ENCODE measurements at places on chromosomes 1 and 21.
A peak's percentile ranks its signal among the peaks of the same experiment; 100 is the strongest.

DNA sequence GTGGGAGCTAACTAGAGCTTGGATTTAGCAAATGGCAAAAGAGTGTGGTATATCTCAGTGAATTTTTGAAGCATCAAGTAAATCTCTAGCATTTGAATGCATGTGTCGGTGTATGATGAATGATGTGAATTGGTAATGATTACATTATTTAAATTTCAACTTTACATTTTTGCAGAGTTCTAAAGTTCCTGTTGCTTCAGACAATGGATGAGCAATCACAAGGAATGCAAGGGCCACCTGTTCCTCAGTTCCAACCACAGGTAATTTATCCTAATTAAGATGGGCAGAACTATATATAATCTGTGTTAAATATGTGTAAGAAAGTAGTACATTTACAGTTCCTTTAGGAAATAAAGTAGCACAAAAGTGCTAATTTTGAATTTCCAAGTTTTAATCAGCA is 75.6 kb downstream of the NEK7 start:
- no peak for DNase-seq

DNA sequence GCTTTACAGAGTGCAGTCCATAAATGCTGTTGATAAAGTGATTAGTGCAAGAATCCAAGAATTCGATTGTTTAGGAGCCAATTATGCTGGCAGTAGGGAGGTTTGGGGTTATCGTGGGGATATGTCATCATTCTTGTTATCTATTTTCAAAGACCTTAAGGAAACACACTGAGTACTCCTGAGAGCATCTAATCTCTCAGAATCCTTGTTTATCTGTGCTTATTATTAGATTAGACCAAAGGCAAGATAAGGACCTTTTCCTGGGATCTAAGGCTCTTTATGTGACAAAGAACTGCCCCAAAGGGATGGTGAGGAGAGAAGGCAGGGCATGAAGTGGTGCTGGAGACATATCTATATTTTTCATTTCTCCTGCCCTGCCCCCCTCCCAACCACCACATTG is 139.1 kb downstream of the TSEN15 start:
- no peak for DNase-seq

- DNase-seq = no peak
These were observed 151.1 kb upstream of the ETS2 start for GRCh38 chr21:38654580-38654979.

- no peak for DNase-seq
These were observed 28.9 kb upstream of the EPB41 start for GRCh38 chr1:28885472-28885877.

DNA sequence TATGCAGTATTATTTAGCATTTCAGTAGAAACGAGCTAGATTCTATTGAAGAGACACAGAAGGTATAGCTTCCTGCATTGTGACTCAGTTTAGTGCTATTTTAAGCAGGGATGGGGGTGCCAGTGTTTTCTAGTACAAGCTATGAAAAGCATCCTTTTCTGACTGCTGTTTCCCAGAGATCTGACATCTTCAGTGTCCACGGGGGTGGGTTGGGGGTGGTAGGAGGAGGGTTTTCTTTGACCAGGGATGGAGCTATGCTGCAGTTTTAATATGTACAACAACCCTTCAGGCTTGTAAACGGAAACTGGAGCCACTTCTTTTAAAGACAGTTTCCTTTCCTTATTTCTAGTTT is 2.7 kb upstream of the NEGR1 start:
- DNase-seq = no peak

DNA sequence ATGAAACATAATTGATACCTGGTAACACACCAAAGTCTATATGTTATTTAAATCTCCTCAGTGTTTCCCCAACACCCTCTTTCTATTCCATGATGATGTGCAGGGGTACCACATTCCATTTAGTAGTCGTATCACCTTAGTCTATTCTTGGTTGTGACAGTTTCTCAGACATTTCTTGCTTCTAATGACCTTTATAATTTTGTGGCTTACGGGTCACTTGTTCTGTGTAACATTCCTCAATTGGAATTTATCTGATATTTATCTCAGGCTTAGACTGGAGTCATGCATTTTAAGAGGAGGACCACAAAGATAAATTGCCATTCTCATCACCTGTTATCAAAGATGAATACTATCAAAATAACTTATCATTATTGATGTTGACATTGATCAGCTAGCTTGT is 679.6 kb downstream of the USP25 start:
- DNase-seq = no peak

DNA sequence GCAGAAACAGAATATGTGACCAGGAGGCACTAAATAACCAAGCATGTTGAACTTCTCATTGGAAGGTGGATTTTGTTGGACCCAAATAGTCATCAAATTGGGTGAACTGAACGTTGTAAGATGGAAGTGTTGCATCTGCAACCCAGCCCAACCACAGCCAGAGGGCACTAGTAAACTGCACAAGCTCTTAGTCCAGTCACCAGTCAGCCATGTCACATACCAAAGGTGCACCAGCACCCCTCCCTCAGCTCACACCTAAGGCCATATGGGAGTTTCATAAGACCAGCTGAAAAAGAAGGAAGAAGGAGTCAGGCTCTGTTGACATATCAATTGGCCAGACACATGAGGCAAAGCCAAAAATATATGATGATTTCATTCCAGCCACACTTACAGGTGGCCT is 481.7 kb upstream of the NR5A2 start:
- DNase-seq = no peak

DNA sequence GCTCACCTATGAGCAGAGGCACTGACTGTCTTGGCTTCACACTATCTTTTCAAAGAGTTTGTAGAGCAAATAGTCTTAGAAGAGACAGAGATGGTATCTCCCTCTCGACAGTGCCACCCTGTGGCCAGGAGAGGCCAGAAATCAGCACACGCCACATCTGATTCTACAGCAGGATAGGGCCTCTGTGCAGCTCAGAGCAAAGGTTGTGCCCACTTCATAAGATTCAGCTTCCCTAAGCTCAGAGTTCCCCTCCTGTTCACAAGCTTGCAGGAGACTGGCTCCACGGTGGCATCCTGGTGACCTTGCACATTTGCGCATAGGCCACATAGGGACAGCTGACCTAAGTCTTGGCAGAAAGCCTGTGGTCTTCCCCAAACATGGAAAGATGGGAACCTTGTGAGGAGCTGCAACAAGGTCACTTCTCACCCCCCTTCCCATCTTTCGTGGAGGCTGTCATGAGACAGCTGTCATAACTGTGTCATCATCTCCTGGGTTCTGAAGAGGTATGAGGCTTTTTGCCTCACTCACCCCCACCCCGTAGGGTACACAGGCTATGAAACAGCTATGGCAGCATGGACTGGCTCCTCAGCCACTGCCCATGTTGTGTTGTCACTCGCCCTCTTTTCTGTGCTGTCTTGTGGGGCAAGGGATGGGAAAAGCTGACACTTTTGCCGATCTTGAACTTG is 3.0 kb downstream of the ITLN2 start:
- DNase-seq = peak; percentile 55

DNA sequence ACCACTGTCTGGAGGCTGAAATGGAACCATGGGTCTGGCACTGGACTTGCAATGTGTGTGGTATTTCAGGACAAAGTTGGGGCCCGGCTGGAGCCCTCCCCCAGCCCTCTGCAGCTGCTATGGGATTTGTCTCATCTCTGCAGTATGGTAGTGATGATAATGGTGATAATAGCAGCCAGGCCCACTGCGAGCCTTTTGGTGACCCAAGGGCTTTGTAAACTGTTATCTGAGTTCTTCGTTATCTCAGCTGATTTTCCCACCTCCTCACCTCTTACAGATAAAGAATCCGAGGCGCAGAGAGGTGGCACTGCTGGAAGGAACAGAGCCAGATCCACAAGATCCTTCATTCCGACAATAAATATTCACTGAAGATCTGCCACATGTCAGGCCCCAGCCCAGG is 11.7 kb upstream of the WNT4 start:
- no peak for DNase-seq

DNA sequence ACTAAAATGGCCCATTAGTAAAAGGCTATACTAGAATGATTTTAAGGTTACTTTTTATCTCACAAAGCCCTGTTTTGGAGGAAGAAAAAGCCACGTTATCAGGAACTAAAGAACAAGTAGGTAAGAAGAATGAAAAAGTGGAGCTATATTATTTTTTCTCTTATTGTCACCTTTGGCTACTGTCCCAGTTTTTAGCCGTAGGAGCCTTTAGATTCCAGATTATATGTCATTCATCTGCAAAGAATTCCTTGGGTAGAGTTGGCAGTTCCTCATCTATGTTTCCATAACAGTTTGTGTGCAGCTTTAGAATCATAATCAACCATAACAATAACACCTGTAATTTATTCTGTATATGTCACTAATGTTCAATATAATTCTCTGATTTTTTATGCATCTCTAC is 83.8 kb downstream of the TPR start:
- DNase-seq = no peak

GRCh38 chr1:117669572-117669971 is 63.7 kb downstream of the TENT5C start:
- no peak for DNase-seq

- no peak for DNase-seq
These were observed 20.9 kb upstream of the GPR161 start for GRCh38 chr1:168157638-168158037.

- DNase-seq = no peak
These were observed 18.9 kb downstream of the CLEC20A start for GRCh38 chr1:178477841-178478240.

GRCh38 chr1:150302902-150303301 is 9.2 kb downstream of the MRPS21 start:
- DNase-seq = no peak

DNA sequence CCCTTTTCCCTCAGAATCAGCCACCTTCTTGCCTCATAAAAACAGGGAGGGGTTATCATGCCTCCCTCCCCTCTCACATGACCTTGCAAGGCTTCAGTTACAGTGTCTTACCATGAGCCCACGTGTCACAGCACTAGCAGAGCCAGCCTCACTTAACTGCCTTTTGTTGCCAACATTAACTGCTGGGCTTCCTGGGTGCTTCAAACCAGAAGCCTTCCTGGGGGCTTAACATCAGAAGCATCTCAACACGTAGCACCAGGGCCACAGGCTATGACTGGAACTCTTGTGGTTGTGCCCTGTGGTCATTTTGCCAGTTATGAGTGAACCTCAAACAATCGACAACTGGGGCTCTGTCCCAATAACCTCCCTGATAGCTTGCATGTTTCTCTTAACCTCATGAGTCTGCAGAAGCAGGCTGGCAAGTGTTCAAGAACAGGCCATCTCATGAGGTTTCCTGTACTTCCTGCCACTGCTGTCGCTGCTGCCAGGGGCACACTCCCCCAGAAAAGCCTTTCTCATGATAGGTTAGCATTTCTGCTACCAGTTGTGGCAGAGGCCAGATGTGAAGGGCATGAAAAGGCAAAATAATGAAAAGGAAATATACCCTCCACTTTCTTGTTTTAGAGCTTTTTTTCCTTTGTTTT is 132.2 kb downstream of the GLUL start:
- peak; percentile 25 for DNase-seq

- no peak for DNase-seq
These were observed 848.0 kb downstream of the LTN1 start for GRCh38 chr21:28144653-28145052.

DNA sequence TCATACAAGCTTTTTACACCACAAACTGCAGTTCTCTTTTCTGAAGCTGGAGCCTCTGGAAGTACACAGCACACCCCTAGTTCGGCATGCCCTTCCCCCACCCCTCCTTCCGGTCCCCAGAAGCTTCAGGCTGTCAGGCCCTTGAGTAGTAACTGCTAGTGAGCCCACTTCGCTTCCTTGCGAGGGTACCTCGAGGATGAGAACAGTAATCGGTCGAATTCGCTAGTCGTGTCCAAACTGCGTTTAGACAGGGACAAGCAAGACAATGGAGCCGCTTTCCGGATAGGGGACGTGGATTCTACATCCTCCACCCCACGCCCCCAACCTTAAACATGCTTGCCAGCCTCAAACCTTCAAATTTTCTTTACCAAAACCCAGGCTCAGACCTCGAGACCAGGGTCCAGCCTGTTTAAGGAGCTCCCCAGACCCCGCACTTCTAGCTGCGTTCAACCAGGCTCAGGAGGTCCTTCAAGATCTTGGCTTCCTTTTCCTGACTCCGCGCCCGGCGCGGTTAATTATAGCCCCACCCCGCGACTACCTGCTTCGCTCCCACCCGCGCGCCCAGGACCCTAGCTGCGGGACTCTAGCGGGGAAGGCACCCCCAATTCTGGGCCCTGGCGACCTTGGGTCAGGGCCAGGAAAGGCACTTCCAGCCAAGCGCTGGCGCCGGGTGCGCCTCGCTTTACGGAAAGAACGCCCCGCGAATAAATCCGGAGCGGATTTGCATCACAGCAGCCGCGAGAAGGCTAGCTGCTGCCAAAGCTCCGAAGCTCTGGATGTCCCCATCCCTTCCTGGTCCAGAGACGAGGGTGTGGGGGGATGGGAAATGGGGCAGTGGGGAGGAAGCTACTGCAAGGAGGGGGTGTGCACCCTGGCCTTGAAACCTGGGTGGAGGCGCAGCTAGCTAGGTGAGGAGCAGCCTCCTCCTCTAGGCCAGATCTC is 8.1 kb upstream of the TSPAN1 start:
- DNase-seq = peak; percentile 22

- no peak for DNase-seq
These were observed 1.2 kb downstream of the NHLH2 start for GRCh38 chr1:115839679-115840237.

DNA sequence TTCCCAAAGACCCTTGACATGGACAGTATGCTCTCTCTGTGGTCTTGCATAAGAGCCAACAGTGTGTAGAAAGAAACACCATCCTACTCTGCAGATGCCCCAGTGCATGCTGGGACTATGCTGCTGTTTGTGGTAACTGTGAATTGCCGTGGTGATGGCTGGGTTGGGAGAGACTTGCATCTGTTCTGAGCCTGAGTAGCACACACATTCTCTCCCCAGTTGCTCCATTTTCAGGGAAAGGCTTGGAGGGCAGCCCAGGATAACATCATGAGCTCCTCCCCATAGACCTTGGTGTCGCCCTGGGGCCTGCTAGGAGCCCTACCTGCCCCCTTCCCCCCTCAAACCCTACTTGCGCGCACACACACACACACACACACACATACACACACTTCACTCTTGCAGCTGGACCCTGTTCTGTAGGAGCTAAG is 120.9 kb upstream of the IPO9 start:
- no peak for DNase-seq

DNA sequence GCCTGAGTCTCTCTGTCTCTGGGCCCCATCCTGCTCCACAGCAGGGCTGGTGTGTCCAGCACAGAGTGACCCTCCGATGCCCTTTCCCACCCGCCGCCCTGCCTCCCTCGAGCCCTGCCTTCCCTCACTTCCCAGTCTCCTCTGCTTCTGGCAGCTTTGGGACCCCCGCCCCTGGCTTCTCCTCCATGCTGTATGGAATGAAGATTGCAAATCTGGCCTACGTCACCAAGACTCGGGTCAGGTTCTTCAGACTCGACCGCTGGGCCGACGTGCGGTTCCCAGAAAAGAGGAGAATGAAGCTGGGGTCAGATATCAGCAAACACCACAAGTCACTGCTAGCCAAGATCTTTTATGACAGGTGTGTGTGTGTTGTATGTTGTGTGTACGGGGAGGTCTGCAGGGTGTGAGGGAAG is 14.3 kb downstream of the MOV10 start:
- DNase-seq = no peak

GRCh38 chr1:164571333-164571732 is 12.3 kb downstream of the PBX1 start:
- DNase-seq = no peak

GRCh38 chr1:172971241-172971640 is 79.5 kb downstream of the TNFSF18 start:
- no peak for DNase-seq

All from activated CD4-positive, alpha-beta T cell treated with anti-CD3 and anti-CD28 coated beads for 1 hour (primary cell).